WTC11 (cell line): ENCODE measurements at places on chromosomes 2 and 18. TPM values are rescaled to one million over a fixed set of nuclear protein-coding genes. Genes with fewer than 3 reads are reported as not detected.

- no peaks in the 10 kb centered on the region for H3K4me1 ChIP-seq
- no peak for DNase-seq
- H3K4me3 ChIP-seq = no peak overlapping the region
- no peaks in the 10 kb centered on the region for H3K36me3 ChIP-seq
These were observed 375.1 kb upstream of the KCNH7 start for GRCh38 chr2:163213661-163214081.

- H3K4me3 ChIP-seq = no peak overlapping the region
- no peaks in the 10 kb centered on the region for H3K4me1 ChIP-seq
- H3K27me3 ChIP-seq = peaks cover 9% of the 10 kb centered on the region
- no peak overlapping the region for H3K27ac ChIP-seq
- DNase-seq = no peak
- peaks cover 32% of the 10 kb centered on the region for H3K36me3 ChIP-seq
These were observed 13.2 kb upstream of the DCDC2C start for GRCh38 chr2:3689998-3690748.

GRCh38 chr2:165697748-165698443, 96.2 kb downstream of the GALNT3 start:
- H3K4me3 ChIP-seq = peak overlapping the region; percentile 11; the same call in 1 of the 2 replicates
- no peak for DNase-seq
- no peaks in the 10 kb centered on the region for H3K27me3 ChIP-seq
- H3K36me3 ChIP-seq = no peaks in the 10 kb centered on the region
- peaks cover 58% of the 10 kb centered on the region for H3K4me1 ChIP-seq

DNA sequence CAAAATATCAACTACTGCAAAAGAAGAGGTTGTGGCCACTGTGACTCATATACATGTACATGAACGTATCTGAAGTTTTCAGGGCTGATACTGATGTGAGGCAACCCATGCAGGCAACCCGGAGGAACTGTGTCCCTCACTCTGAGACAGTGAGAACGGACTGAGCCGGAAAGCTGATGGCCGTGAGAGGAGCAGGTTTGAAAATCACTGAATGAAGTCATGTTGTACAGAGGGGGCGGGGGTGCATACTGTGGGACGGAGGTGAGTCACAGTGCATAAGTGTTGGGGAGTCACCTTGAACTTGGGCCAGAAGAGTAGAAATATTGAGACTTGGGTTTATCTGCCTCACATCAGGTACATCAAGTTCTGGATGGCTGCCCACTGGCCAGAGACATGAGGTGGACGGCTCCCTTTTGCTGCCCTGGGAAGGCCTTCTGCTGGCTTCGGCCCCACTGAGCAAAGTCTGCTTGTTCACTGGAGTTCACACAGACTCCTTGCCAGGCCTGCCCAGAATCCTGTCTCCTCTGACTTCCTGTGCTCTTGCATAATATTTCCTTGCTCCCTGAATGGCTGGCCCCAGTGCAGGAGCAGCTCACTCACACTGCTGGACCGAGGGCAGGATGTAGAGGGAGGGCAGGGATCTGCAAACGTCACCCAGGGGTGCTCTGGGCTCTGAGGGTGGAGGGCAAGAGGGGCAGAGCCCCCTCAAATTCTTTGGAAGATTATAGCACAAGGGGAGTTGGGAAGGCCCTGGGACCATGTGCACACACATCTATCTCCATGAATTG, 18.1 kb downstream of the EPAS1 start:
- no peaks in the 10 kb centered on the region for H3K27me3 ChIP-seq
- peaks cover 10% of the 10 kb centered on the region for H3K4me1 ChIP-seq
- H3K27ac ChIP-seq = no peak overlapping the region
- no peak for DNase-seq
- H3K36me3 ChIP-seq = no peaks in the 10 kb centered on the region

- H3K4me1 ChIP-seq = peaks cover 3% of the 10 kb centered on the region; the same call in 1 of the 2 replicates
- no peak for DNase-seq
- H3K27ac ChIP-seq = no peak overlapping the region
- no peak overlapping the region for H3K4me3 ChIP-seq
- no peaks in the 10 kb centered on the region for H3K27me3 ChIP-seq
These were observed 1230.6 kb upstream of the CHAC2 start for GRCh38 chr2:52536929-52537460.

Gene MARCHF7
- total RNA-seq = 84.0 to 109 TPM (median 97.6 TPM) in 3 replicates
